ENCODE measurements at places on chromosomes 6 and 20. TPM values are rescaled to one million over a fixed set of nuclear protein-coding genes. Genes with fewer than 3 reads are reported as not detected.

DNA sequence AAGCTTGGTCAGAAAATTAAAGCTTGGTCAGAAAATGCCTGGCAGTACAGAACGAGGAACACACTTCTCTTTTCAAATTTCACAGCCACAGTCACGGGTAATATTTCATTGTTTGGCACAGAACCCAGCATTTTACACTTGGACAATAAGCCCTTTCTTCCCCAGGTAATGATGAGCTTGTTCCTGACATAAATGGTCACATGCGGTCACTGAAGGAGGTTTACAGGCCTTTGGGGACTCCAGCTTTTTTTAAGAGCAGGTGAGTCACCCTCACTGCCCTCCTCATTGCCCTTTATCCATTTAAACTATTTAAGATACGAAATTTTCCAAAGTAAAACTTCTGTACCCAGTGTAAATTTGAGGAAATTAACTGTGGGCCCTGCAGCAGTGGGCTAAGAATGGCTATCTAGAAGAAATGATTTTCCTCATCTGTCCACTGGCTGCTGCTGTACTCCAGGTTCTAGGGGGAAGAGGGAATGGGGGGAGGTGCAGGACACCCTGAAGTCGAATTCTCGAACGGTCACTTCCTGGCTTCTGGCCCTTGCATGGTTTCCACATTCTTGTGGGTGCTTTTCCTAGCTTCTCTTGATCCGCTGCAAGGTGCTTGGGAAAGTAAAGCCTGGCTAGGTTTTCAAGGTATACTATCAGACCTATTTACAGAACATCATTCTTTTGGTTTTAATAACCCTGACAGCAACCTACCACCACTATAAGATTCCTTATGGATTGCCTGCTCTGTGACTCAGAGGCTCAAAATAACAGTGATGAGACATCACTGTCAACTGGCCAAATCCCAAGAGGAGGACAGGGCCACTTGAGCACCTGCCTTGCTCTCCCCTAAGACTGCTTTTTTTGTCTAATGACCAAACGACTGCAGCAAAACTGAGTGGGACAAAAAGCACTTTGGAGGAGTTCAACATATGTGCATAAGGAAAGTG is 75.8 kb downstream of the PREP start:
- no peaks in the 10 kb centered on the region for H3K4me1 ChIP-seq
- DNase-seq: no peak
- no peak overlapping the region for H3K4me3 ChIP-seq
- peaks cover 34% of the 10 kb centered on the region for H3K36me3 ChIP-seq
- no peaks in the 10 kb centered on the region for H3K27me3 ChIP-seq
- no peak overlapping the region for H3K27ac ChIP-seq

DNA sequence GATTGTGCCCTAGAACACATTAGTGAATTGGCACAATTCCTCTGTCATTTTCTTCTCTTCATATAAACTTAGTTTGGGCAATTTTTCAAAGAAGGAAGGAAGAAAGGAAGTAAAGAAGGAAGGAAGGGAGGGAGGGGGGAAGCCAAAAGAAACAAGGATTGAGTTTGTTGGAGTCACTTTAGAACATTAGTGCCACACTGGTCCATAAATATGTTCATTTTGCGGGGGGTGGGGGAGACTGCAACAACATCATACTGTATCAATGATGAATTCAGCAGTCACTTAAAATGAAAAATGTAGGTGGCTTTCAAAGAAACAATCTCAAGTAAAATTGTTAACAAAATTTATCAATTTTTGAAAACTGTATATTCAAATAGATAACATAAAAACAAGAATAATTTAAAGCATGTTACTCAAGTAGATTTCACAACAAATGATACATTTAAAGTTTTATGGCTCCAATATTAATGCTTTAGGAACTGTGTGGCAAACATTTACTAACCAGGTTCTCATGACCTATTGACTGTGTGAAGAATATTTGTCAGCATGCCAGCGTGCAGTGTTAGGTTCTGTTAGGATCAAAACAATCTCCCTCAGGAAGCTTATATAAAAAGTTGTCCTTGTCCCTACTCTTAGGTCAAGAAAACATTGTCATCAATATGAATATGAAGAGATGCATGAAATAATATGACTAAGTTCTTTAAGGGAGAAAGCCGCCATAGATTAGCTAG is 208.1 kb upstream of the AGPAT4 start:
- H3K27me3 ChIP-seq: no peaks in the 10 kb centered on the region
- no peaks in the 10 kb centered on the region for H3K4me1 ChIP-seq
- no peaks in the 10 kb centered on the region for H3K36me3 ChIP-seq
- DNase-seq: no peak
- H3K4me3 ChIP-seq: no peak overlapping the region

DNA sequence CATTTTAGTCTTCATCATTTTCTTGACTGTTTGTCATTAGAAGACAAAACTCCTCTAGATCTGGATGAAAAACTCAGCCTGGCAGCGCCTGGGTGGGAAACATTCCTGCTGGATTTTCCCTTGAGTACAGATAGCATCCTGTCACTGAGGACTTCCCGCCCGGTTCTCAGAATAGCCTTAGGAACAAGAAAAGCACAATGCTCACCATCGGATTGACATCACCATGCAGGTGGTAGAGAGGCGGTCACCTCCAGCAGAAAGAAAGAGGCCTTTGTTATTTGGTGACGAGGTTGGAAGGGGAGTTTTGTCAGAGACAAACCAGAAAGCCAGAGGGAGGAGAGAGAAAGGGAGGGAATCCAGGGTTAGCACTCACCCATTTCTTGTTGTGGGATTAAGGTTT is 39.8 kb downstream of the KIF25 start:
- no peak overlapping the region for H3K27ac ChIP-seq
- no peaks in the 10 kb centered on the region for H3K36me3 ChIP-seq
- H3K4me3 ChIP-seq: no peak overlapping the region

DNA sequence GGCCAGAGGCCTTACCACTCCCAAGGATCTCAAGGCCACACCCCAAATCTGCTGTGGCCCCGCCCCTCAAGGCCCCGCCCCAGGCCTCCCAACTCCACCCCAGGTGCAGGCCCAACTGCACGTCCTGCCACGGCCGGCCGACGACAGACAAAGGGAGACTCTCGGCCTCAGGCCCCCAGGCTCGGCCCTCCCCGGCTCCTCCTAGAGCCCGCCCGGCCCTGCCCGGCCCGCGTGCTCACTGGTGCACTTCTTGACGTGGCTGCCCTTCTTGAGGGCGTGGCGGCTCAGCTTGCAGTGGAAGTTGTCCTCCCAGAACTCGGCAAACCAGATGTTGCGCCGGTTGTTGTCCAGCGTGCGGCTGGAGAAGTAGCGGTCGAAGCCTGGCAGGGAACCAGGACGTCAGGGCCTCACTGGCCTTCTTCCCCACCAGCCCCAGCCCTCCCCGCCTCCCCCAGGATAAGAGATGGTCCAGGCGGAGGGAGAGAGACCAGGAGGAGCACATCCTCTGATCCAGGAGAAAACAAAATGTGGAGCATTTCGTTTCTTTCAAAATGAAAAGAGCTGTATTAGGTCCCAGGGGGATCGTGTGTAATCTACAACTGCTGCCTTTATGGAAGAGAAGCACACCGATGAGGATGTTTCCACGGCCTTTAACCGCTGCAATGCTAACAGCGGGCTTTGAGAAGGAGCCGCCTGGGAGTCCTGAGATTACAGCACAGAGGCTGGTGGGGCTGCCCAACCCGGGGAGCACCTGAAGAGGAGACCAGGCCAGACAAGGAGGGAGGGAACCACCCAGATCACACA is 89.4 kb downstream of the GRM4 start:
- no peaks in the 10 kb centered on the region for H3K27me3 ChIP-seq
- H3K4me1 ChIP-seq: no peaks in the 10 kb centered on the region
- no peak overlapping the region for H3K4me3 ChIP-seq

DNA sequence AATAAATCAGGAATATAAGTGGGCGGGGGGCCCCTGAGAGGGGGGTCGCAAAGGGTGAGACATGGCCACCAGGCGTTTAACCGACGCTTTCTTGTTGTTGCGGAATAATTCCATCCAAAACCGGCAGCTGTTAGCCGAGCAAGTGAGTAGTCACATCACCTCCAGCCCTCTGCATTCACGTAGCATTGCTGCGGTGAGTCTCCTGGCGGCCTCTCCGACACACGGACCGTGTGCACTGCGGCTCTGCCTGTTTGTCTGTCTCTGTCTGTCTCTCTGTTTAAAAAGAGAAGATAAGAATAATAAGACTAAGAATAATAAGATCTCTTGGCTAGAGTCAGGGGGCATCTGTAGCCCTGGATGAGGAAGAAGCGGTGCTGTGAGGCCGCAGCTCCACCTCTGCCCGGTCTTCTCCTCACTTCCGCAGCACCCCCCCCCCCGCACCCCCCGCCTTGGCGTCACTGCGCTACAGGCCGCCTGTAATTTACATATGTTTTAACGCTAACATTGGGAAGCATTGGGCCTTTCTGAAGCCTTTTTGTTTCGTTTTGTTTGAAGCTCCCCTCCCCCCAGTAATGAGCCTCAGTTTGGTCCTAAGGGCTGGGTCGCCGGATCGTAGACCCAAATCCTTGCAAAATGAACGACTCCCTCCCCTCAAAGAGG is 993 bp downstream of the STX16 start:
- peak; percentile 78 for DNase-seq
- H3K27ac ChIP-seq: peak overlapping the region; percentile 94
- no peaks in the 10 kb centered on the region for H3K36me3 ChIP-seq
- H3K4me1 ChIP-seq: peaks cover 49% of the 10 kb centered on the region
- H3K27me3 ChIP-seq: no peaks in the 10 kb centered on the region

DNA sequence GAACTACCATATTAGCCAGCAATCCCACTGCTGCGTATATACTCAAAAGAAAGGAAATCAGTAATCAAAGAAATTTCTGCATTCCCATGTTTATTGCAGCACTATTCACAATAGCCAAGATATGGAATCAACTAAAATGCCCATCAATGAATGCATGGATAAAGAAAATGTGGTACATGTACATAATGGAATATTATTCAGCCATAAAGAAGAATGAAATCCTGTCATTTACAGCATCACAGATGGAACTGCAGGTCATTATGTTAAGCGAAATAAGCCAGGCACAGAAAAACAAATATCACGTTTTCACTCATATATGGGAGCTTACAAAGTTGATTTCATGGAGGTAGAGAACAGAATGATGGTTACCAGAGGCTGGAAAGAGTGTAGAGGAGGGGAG is 65.1 kb downstream of the ALDH8A1 start:
- no peak overlapping the region for H3K27ac ChIP-seq
- H3K4me3 ChIP-seq: no peak overlapping the region
- no peaks in the 10 kb centered on the region for H3K27me3 ChIP-seq
- no peaks in the 10 kb centered on the region for H3K36me3 ChIP-seq
- DNase-seq: no peak

DNA sequence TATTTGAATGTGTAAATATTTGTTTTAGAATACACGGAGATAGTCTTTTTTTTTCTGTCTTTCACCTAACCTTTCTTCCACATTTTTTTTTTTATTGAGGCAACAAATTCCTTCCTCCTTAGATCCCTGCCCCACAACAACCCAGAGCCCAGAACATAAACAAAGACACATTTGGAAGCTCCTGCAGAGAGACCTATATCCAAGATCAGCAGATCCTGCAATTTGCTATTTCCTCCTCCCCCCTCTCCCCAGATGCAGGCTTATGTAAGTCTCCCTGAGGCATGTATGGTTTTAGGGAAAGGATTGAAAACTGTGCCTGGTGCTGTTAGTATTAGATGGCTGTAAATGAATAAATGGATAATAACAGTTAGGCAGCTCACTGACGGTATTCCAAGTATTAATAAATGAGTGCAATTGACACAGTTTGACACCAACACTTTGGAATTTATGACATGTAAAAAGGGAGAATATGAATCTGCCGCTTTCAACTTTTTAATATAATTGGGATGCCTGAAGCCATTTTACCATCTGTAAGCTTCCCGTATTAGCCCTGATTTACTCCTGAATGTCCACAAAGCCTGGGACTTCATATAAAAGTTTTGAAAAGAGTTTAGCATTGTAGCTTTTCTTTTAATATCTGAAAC is 608.3 kb upstream of the CITED2 start:
- H3K4me1 ChIP-seq: no peaks in the 10 kb centered on the region
- H3K4me3 ChIP-seq: no peak overlapping the region
- H3K36me3 ChIP-seq: no peaks in the 10 kb centered on the region
- no peak for DNase-seq

- no peak for DNase-seq
- no peaks in the 10 kb centered on the region for H3K4me1 ChIP-seq
- H3K36me3 ChIP-seq: no peaks in the 10 kb centered on the region
- H3K27ac ChIP-seq: no peak overlapping the region
- H3K4me3 ChIP-seq: no peak overlapping the region
Measured at GRCh38 chr20:9927224-9927623, 88.3 kb upstream of the PAK5 start.

- DNase-seq: no peak
- no peak overlapping the region for H3K27ac ChIP-seq
- no peaks in the 10 kb centered on the region for H3K27me3 ChIP-seq
- no peak overlapping the region for H3K4me3 ChIP-seq
Measured at GRCh38 chr20:14142171-14142570, 146.9 kb downstream of the MACROD2 start.

GRCh38 chr6:139406577-139407343 is 32.3 kb upstream of the CITED2 start:
- no peaks in the 10 kb centered on the region for H3K4me1 ChIP-seq
- DNase-seq: no peak
- no peak overlapping the region for H3K27ac ChIP-seq
- no peaks in the 10 kb centered on the region for H3K27me3 ChIP-seq
- H3K4me3 ChIP-seq: no peak overlapping the region

DNA sequence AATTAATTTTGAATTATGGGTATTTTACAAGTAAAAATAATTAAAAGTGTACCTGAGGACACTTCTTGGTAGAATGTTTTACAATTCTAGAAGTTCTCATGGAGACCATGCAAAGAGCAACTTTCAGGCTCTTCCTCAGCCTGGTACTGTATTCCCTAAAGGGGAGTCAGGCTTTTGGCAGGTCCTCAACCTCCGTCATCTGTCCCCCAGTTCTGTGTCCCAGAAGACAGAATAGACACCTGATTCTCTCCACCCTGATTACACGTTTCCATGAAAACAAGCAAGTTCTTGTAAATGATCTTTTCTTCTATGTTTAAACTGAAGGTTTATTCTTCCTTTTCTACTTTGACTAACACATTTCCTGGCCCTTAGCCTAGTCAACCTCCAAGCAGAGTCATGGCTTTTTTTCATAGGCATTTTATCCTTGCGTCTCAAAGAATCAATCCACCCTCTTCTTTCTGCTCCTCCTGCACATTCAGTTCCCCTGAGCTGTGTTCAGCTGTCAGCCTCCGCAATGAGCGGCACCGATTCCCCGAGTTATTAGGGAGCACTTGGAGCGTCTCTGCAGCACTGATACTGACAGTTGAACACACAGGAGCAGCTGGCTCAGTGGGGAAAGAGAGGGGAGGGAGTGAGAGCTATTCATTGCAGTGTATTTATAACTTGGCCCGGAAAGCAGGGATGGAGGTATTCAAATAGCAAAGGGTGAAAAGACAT is 1082.4 kb upstream of the MAP3K7 start:
- H3K4me1 ChIP-seq: no peaks in the 10 kb centered on the region
- no peaks in the 10 kb centered on the region for H3K36me3 ChIP-seq
- no peak overlapping the region for H3K4me3 ChIP-seq
- H3K27ac ChIP-seq: no peak overlapping the region
- no peak for DNase-seq

TMEM74B gene
- not detected for total RNA-seq

STX11 gene
- total RNA-seq: 5.7 TPM

HAO1 gene
- total RNA-seq: not detected

SIM1 gene
- total RNA-seq: not detected

LAMA2 gene
- 0.42 TPM for total RNA-seq
